ENCODE measurements at places on chromosomes 6 and 20.

- no peak for DNase-seq
Measured at GRCh38 chr6:65988006-65988405, 281.0 kb upstream of the EYS start.

DNA sequence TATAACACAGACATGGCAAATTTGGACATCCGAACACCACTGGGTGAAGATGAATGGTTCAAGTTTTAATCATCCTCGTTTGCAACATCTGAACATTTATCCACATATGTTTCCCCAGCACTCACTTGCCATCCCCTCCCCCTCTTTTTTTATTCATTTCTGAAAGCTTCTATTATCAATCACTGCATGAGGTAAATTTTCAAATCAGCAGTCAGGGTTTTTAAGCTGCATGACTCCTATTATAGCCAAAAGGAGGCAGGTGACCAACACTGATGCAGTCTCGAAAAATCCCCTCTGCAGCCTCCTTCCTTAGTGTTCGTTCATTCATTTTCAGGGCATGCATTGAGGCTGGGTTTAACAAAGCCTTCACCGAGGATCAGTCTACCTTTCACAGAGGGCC lies 530.8 kb upstream of the JARID2 start:
- DNase-seq: no peak

DNA sequence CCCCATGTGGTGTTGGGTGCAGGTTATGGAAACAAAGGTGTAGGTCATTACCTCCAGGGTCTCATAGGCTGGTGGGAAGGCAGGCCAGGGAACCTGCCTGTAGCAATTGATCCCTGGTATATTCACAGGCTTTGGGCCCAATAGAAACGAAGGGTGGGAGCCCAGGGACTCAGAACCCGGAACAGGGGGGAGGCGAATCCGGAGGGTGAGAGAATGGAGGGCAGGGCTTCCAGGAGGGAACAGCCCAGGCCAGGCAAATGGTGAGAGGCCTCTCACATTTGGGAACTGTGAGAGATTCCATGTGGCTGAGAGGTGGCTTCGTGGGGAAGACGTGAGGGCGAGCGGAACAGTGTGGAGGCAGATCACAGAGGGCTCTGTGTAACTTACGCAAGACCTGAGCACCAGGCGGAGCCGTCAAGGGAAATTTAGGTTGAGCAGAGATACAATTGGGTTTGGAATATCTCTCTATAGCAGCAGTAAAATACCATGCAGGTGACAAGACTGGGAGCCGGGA lies 267.1 kb downstream of the ERMARD start:
- no peak for DNase-seq

DNA sequence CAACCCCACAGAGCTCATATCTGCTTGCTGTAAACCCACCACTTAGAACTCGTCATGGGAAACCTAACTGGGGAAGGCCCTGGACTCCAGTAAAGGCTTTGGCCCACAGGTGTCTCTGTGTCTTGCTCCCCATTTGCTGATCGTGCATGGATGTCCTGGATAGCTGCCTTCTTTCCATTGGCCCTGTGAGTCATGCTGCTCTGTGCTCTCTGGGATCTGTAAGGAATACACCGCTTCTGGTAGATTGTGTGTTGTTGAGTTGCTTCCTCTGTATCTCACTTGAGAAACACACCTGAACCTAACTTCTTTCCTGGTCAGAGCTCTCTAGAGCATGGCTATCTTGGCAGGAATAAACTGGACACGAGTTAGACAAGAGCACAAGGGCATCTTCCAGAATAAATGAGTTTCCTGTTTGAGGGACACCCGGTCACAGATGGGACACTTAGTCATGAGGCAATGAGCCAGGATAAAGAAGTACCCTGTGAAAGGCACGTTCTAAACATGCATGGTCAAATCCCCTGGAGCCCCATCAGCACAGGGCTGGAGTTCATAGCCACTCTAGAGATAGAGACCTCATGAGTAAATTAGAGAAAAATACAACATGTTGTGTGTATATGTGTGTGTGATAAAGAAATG lies 99.6 kb upstream of the TMEM170B start:
- no peak for DNase-seq

DNA sequence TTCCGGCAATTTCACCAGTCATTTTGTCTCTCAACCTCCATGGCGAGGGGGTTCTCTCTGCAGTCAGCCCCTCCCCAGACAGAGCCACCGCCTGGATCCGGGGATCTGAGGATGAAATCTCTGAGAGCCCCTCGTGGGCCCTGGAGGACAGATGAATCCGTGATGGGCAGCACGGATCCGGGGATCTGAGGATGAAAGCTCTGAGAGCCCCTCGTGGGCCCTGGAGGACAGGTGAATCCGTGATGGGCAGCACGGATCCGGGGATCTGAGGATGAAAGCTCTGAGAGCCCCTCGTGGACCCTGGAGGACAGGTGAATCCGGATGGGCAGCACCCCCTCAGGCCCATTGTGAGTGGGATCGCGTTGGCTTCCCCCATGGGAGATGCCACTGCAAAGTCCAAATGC lies 106.5 kb downstream of the DACT2 start:
- DNase-seq: no peak

DNA sequence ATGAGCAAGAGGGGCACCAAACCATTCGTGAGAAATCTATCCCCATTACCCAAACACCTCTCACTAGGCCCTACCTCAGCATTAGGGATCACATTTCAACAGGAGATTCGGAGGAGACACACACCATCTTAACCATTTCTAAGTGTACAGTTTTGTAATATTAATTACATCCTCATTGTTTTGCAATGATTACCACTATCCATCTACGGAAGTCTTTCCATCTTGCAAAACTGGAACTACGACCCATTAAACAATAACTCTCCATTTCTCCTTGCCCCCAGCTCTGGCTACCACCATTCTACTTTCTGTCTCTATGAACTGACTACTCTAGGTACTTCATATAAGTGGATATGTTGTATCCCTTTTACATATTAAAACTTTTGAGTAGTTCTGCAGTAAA lies 20.1 kb downstream of the ACOT13 start:
- DNase-seq: no peak

- DNase-seq: no peak
Measured at GRCh38 chr6:90472716-90473115, 114.2 kb downstream of the MAP3K7 start.

DNA sequence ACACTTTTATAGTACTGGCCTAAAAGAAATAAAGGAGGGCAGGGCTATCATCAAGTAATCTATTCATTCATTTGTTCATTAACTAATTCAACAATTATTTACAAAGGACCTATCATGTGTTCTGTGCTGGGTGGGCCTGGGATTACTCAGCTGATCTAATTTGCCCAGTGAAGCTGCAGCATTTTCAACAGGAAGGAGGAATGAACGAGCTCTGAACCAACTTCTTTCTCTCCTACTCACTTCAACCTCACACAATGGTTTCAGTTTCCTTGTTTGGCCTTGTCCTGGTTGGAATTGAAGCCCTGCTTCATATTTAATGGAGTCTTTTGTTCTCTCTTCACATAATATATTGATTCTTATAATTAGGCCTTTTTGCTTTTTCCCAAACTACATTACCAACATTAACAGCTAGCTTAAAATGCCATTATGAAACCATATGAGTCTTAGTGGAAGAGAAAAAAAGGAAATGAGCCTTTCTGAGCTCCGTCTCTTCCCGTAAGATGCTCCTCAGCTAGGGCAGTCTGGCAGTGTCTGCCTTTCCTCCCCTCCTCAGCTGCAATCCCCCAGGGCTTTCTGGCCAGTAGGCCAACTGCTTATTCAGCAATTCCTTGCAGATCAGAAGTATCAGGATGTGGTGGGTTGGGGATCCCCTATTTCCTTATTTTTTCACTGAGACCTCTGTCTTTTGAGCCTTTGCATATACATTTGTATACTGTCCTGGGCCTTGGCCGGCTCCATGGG lies 79.4 kb upstream of the NRN1 start:
- DNase-seq: no peak

GRCh38 chr6:127190552-127190951 lies 72.1 kb downstream of the RSPO3 start:
- no peak for DNase-seq

Measured in stimulated activated CD8-positive, alpha-beta memory T cell treated with anti-CD3 and anti-CD28 coated beads, Interleukin-2, amount 100 ng/mL, for 48 hours (primary cell).